ENCODE measurements at places on chromosomes 6 and 20.

GRCh38 chr20:5918856-5919625 is 31.3 kb downstream of the TRMT6 start:
- peaks cover 12% of the 10 kb centered on the region for H3K27me3 ChIP-seq
- no peak overlapping the region for H3K27ac ChIP-seq
- H3K4me1 ChIP-seq, result peaks cover 13% of the 10 kb centered on the region
- H3K36me3 ChIP-seq, result no peaks in the 10 kb centered on the region
- H3K4me3 ChIP-seq, result no peak overlapping the region

GRCh38 chr20:920311-920710 is 4.2 kb upstream of the ANGPT4 start:
- DNase-seq, result no peak
- peaks cover 4% of the 10 kb centered on the region for H3K27me3 ChIP-seq
- H3K27ac ChIP-seq, result no peak overlapping the region
- H3K4me1 ChIP-seq, result no peaks in the 10 kb centered on the region

GRCh38 chr20:57663681-57664451 is 43.6 kb upstream of the ZBP1 start:
- no peak overlapping the region for H3K27ac ChIP-seq
- H3K4me1 ChIP-seq, result no peaks in the 10 kb centered on the region
- no peaks in the 10 kb centered on the region for H3K36me3 ChIP-seq
- no peak for DNase-seq
- H3K27me3 ChIP-seq, result peaks cover 20% of the 10 kb centered on the region

DNA sequence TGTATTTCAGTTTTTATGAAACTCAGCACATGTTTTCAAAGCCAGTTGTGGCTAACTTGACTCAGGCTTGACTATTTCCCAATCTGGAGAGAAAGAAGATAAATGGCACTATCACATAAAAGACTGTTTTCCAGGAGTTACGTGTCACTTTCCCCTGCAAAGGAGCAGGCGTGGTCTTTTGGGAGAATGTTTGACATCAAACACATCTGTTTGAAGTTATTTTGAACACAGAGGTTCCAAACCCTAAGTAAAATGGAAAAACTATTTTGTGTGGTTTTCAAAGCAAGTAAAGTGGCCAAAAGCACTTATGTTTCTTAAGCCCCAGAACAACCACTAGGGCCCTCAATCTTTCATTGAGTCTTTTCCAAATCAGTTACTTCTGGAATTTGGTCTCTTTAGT is 89.7 kb downstream of the FOXF2 start:
- H3K36me3 ChIP-seq, result no peaks in the 10 kb centered on the region
- H3K4me1 ChIP-seq, result no peaks in the 10 kb centered on the region
- DNase-seq, result no peak
- H3K27me3 ChIP-seq, result no peaks in the 10 kb centered on the region
- H3K4me3 ChIP-seq, result no peak overlapping the region

GRCh38 chr6:113564371-113565171 is 292.6 kb upstream of the MARCKS start:
- no peak for DNase-seq
- H3K27me3 ChIP-seq, result no peaks in the 10 kb centered on the region
- H3K4me1 ChIP-seq, result no peaks in the 10 kb centered on the region
- H3K4me3 ChIP-seq, result no peak overlapping the region
- H3K36me3 ChIP-seq, result no peaks in the 10 kb centered on the region
- no peak overlapping the region for H3K27ac ChIP-seq

- no peak for DNase-seq
- no peak overlapping the region for H3K27ac ChIP-seq
- peaks cover 12% of the 10 kb centered on the region for H3K27me3 ChIP-seq
- H3K36me3 ChIP-seq, result no peaks in the 10 kb centered on the region
- H3K4me3 ChIP-seq, result no peak overlapping the region
- no peaks in the 10 kb centered on the region for H3K4me1 ChIP-seq
Observed at GRCh38 chr20:40630099-40630498, 58.9 kb downstream of the MAFB start.

- H3K4me3 ChIP-seq, result no peak overlapping the region
- H3K27me3 ChIP-seq, result no peaks in the 10 kb centered on the region
- no peaks in the 10 kb centered on the region for H3K4me1 ChIP-seq
- DNase-seq, result no peak
- H3K36me3 ChIP-seq, result no peaks in the 10 kb centered on the region
Observed at GRCh38 chr6:89530982-89531381, 98.0 kb downstream of the ANKRD6 start.

- H3K27ac ChIP-seq, result no peak overlapping the region
- DNase-seq, result no peak
- H3K4me3 ChIP-seq, result no peak overlapping the region
- H3K4me1 ChIP-seq, result no peaks in the 10 kb centered on the region
- H3K27me3 ChIP-seq, result peaks cover 10% of the 10 kb centered on the region
Observed at GRCh38 chr20:36153736-36154699, 522 bp upstream of the EPB41L1 start.

DNA sequence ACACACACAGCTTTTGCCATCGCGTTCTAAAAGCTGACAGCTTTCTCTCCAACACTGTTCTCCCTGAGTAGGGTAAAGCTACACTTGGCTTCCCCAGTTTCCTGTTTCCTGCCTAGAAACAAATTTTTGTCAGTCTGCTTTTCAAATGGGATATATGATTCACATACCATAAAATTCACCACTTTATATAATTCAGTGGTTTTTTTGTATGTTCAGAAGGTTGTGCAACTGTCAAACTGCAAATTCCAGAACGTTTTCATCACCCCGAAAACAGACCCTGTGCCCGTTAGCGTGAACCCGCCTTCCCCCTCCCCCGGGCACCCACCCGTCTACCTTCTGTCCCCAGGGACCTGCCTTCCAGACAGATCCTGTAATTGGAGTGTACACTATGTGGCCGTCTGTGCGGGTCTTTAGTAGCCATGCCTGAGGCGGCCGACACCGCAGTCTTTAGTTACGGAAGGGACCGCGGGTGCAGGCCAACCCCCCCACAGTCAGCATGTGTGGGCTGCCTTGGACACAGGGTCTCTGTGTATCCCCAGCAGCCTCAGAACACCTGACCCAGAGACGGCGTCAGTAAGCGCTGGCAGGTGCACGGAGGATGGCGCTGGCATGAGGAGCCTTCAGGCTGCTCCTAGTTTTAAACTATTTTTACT is 16.6 kb downstream of the HRH3 start:
- H3K36me3 ChIP-seq, result peaks cover 48% of the 10 kb centered on the region
- H3K4me1 ChIP-seq, result no peaks in the 10 kb centered on the region
- no peak overlapping the region for H3K4me3 ChIP-seq

GRCh38 chr20:62413025-62413570 is 6.0 kb upstream of the CABLES2 start:
- DNase-seq, result no peak
- no peak overlapping the region for H3K4me3 ChIP-seq
- H3K27me3 ChIP-seq, result no peaks in the 10 kb centered on the region
- H3K4me1 ChIP-seq, result peaks cover 10% of the 10 kb centered on the region

GRCh38 chr6:129679758-129680157 is 30.2 kb downstream of the ARHGAP18 start:
- no peak overlapping the region for H3K4me3 ChIP-seq
- DNase-seq, result no peak
- no peaks in the 10 kb centered on the region for H3K36me3 ChIP-seq
- no peak overlapping the region for H3K27ac ChIP-seq
- peaks cover 23% of the 10 kb centered on the region for H3K4me1 ChIP-seq
- H3K27me3 ChIP-seq, result no peaks in the 10 kb centered on the region

GRCh38 chr6:140108167-140108566 is 733.7 kb upstream of the CITED2 start:
- no peak overlapping the region for H3K4me3 ChIP-seq
- H3K4me1 ChIP-seq, result no peaks in the 10 kb centered on the region
- H3K36me3 ChIP-seq, result no peaks in the 10 kb centered on the region
- H3K27me3 ChIP-seq, result no peaks in the 10 kb centered on the region
- H3K27ac ChIP-seq, result no peak overlapping the region
- DNase-seq, result no peak

DNA sequence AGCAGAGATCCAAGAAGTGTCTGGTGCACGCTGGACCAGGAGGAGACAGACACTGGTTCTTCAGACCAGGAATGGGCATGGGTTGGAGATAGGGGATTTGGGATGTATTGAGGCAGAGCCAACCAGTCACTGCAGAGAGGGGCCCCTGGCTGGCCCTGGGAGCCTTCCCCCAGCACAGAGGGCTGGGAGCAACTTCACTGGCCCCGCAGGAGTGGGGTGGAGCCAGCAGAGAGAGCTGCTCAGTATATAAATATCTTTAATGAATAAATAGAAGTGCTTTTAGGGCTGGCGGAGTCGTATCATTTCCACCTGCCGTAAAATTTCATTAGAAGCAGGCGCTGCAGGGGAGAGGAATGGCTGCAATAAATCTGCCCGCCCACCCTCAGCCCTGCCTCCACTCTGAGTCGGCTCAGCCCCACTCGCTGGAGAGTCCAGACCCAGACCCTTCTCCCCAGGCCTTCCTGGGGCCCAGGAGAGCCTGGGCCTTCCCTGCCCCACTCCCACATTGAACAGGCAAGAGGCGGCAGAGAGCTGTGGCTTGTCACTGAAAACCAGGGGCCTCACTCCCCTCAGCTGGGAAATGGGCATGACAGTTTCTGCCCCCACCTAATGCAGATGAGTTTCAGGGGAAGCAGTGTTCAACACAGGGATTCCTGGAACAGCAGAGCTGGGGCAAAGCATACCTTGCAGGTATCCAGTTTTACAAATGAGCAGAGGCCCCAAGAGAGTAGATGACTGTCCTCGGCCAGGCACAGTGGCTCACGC is 23.9 kb upstream of the VSTM2L start:
- no peak for DNase-seq
- H3K4me1 ChIP-seq, result no peaks in the 10 kb centered on the region
- H3K4me3 ChIP-seq, result no peak overlapping the region
- peaks cover 7% of the 10 kb centered on the region for H3K36me3 ChIP-seq
- H3K27ac ChIP-seq, result no peak overlapping the region
- no peaks in the 10 kb centered on the region for H3K27me3 ChIP-seq

- no peak overlapping the region for H3K27ac ChIP-seq
- no peak for DNase-seq
- no peaks in the 10 kb centered on the region for H3K27me3 ChIP-seq
- H3K36me3 ChIP-seq, result no peaks in the 10 kb centered on the region
- H3K4me1 ChIP-seq, result no peaks in the 10 kb centered on the region
Observed at GRCh38 chr6:168105813-168106632, 27.0 kb upstream of the FRMD1 start.

- no peaks in the 10 kb centered on the region for H3K36me3 ChIP-seq
- no peak overlapping the region for H3K27ac ChIP-seq
- peaks cover 3% of the 10 kb centered on the region for H3K27me3 ChIP-seq
- no peak overlapping the region for H3K4me3 ChIP-seq
Observed at GRCh38 chr6:112485827-112486212, 138.7 kb downstream of the RFPL4B start.

- no peaks in the 10 kb centered on the region for H3K27me3 ChIP-seq
- no peak overlapping the region for H3K27ac ChIP-seq
- no peaks in the 10 kb centered on the region for H3K36me3 ChIP-seq
- no peaks in the 10 kb centered on the region for H3K4me1 ChIP-seq
- no peak for DNase-seq
Observed at GRCh38 chr20:34595377-34596184, 37.1 kb downstream of the MAP1LC3A start.
